ENCODE measurements at places on chromosomes 4 and X.

DNA sequence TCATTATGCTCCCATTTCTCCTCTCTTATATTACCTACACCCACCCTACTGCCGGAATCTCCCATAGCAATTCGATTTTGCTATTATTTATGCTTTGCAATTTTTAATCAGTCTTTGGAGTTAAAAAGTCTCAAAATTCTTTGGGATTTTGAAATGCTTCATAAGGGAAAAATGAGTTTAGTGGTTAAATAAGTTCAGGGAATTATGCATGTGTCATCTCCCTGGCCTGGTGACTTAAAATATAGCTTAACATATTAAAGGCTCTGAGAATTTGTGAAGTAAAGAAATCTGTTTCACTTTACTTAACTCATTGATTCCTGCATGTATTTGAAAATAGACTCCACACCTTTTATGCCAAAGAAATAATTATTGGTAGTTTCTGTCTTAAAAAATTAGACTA lies 185.1 kb upstream of the DIPK2B start:
- DNase-seq, result no peak

- no peak for DNase-seq
These were observed 69.2 kb downstream of the PRDM5 start for GRCh38 chr4:120853161-120853935.

DNA sequence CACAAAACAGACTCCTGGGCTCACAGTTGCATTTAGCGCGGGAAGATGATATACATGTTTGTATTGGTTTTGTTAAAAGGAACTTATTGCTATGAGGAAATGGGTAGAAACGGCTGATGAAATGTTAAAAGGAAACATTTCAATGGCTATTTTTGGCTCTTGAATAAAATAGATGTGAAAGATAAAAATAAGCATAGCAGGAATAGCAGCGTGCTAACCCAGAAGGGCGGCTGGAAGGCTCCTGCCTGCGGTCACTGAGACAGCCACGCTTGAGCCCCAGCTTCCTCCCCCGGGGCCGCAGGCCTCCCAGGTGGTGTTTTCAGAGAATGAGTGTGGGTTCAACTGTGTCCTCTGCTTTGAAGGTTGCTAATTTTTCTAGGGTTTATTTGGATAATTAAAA lies 35.0 kb upstream of the CLCN4 start:
- DNase-seq, result no peak

- no peak for DNase-seq
These were observed 220.7 kb downstream of the ANTXR2 start for GRCh38 chr4:79852305-79852730.

GRCh38 chr4:169122422-169122821 lies 112.4 kb upstream of the CBR4 start:
- DNase-seq, result no peak

- no peak for DNase-seq
These were observed 150.6 kb downstream of the CEP135 start for GRCh38 chr4:56099378-56099786.

DNA sequence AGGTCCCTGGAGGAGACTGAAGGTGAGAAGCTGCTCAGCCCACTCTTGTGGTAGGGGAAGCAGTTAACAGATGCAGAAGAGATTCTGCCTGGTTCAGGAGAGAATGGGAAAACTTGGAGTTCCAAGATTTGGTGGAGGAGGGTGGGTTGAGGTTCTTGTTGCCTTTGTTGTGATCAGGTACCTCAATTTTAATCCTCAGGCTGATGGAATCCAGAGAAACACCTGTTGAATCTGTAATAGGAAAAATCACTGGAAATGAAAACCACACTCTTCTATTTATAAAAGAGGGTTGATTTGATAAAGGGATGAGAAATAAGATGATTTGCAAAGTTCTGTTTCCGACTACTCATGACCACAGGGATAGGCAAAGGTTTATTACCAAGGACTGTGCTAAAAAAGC lies 132.1 kb downstream of the EDA start:
- no peak for DNase-seq
